ENCODE measurements at places on chromosomes 12 and 14.

DNA sequence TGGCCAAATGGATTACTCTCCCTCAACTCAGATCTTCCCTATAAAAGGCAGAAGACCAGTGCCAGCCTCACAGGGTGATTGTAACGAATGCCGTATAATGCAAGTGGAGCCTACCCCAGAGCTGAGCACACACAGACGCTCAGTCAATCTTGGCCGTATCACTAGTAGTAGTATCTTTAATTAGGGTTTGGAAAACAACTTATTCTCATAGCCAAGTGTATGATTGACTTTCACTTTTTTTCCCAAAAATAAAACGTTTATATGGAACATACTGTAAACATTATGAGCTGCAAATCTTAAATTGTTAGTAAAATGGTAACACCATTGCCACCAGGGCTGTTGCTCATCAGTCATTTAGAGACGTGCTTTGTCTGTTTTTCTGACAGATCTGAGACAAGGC is 30.4 kb downstream of the PLEKHG7 start:
- no peak for DNase-seq

GRCh38 chr12:104473374-104473983 is 16.7 kb downstream of the CHST11 start:
- DNase-seq: no peak

GRCh38 chr12:98594050-98594835 is 757 bp downstream of the SLC25A3 start:
- peak; percentile 35 for DNase-seq

DNA sequence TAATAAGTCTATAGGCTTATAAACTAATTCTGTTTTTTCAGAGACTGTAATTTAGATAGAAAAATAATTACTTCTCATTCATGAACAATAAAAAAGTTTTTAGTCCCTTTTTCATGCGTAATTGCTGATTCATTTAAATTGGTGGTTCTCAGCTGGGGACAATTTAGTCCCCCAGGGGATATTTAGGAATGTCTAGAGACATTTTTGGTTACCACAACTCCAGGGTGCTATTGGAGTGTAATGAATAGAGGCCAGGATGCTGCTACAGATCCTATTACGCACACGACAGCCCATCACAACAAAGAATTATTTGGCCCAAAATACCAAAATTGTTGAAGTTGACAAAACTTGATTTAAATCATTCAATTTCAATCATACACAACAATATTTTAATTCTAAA is 22.8 kb upstream of the VCPKMT start:
- no peak for DNase-seq

DNA sequence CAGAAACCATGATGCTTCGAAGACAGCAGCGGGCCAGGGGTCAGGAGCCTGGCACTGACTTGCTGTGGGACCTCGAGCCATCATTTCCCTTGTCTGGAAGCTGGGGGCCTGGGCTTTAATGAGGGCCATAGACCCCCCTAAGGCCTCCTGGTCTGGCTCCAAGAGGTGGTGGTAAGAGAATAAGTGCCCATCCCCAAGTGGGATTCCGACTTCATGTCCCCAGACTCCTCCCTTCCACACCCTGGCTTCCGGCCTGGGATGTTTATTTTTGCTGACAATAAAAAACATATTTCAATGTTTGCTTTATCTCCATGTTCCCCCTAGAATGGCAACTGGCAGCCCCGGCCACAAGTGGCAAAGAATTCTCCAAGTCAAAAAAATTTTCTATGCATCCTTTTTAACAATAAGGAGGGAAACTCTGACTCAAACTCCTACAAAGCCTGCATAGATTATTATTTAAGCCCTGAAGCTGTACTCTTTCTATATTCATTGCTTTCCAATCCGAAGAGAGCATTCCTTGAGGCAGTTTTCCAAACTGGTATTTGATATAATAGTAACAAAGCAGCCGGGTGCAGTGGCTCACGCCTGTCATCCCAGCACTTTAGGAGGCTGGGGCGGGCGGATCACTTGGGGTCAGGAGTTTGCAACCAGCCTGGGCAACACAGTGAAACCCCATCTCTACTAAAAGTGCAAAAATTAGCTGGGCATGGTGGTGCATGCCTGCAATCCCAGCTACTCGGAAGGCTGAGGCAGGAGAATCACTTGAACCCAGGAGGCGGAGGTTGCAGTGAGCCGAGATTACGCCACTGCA is 84.0 kb downstream of the ITPK1 start:
- no peak for DNase-seq

DNA sequence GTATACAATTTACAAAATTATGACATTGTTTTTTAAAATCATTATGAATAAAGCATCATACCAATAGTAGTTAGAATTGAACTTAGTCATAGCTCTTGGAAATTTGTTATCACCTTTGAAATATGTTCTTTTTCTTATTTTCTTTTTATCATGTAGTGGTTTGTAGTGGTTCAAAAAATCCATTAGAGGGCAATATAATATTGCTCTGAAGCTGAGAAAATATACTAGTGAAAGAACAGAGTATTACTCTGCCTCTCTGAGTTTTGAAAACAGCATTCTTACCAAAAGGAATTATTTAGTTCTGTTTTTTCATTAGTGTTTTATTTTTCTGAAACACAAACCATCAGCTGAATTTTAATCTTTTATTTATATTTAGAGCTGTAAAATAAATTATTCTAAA is 76.2 kb downstream of the PDZRN4 start:
- peak; percentile 24 for DNase-seq

DNA sequence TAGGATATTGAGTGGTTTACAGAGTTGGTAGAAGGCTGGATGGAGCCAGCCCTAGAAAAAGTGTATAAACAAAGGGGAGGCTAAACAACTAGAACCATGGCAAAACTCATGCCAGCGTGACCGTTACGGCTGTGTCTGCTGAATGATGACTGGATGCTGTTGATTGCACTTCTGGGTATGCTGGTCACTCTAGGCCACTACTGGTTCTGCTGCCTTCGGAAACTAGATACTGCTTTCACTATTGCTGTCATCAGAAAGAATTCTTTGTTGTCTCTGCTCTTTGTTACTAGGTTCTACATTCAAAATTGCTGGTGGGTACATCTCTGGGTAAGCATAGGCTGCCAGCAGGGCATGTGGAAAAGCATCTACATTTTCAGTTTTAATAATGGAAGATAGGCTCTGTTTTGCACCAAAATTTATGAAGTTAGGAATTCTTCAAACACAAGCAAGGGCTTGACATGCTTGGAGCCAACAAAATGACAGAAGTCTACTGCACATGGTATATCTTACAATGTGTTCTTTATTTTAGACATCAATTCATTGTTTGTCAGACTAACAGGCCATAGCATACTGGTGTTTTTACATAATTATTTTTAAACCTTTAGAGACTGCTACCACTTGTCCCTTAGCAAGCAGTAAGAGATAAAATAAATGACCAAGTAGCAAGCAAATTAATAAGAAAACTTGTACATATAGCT is 15.4 kb downstream of the MON2 start:
- peak; percentile 69 for DNase-seq

DNA sequence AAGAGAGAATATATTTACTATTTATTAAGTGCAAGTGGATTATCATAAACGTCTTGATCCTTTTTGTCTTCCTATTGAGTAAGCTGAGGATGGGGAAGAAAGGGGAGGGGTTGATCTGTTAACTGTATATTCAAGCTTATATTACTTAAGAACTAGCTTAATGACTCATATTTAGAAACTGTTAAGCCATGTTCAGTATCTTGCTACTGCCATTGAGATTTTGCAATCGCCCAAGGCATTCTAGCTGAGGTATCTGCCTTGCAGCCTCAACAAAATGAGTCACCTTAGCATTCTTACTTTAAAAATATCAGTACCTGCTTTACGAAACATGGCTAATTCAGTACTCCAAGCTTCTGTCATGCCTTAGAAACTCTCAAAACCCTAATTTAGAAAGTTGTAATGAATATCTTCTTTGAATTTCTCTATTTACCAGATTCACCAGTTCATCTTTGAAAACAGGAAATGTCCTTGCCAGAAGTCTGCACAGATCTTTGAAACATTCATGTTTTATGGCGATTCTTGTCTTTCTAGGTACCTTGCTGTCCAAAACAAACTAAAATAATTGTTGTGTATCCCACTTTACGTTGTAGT is 76.1 kb downstream of the ALG10B start:
- peak; percentile 42 for DNase-seq

DNA sequence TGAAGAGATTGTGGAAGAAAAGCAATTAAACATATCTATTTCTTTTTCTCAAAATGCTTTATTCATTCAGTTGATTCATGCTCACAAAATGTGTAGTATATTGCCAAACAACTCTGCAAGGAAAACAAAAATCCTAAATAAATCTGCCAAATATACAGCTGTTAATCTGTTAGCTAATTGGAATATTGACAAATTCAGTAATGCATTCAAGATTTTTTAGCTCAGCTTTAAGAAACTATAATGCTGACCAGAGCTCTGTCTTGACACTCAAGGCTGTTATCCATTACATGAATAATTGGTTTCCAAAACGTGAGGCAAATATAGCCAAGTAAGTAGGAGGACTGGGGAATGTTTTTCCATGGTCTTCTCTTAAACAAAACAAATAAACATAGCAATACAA is 146.8 kb downstream of the TMTC2 start:
- DNase-seq: no peak

DNA sequence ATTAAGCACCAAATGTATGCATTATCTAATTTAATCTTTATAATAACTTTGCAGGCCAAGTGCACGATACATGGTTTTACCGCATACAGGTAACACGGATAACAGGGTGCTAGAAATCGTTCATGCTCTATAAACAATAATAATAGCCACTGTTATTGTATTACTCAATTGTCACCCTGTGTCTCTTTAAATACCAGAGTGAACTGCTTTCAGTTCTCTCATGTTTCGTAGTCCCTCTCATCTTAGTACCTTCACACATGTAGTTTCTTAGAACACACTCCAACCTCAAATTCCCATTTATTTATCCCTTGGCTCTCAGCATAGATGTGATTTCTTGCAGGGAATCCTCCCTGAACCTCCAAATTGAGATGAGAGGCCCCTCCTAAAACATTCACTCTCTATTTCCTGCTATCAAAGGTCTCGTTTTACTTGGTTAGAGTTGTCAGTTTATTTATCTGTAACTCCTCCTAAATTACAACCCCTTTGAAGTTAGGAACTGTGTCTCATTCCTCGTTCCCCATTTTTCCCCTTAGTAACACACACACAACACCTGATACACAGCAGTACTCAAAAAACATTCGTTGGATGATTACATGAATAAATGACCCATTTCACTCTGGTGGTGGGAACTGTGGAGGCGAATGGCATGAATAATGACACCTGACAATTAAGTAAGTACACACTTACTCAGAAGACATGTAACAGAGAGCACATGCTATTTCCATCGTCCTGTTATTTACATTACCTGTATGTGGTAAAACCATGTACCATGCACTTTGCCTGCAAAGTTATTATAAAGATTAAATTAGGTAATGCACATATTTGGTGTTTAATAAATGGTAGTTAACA is 134.6 kb downstream of the BTG1 start:
- DNase-seq: no peak

DNA sequence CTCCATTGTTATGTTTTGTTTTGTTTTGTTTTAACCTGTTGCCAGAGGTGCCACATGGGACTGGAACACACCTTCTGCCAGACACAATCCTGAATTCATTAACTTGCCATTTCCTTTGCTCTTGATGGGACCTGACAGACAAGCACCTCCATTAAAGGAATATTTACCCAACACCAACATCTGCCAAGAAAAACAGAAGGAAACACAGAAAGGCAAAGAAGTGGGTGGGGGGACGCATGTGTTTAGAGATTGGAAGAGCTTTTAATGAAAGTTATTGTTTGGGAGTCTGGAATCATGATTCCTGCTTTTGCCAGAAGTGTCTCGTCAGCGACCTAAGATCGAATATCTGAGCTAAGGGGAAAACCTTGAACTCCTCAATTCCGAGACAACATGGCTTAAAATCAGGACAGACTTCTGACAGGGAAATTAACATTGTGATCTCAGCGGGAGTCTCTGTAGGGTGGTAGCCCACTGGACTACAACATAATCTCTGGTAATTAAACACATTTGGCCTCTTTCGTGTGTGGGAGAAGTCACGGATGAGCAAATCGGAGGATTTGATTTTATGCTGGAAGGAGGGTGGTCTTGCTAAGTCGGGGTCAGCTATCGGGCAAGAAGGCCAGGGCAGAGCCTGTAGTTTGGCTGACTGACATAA is 210.4 kb upstream of the FAR2 start:
- DNase-seq: peak; percentile 38

DNA sequence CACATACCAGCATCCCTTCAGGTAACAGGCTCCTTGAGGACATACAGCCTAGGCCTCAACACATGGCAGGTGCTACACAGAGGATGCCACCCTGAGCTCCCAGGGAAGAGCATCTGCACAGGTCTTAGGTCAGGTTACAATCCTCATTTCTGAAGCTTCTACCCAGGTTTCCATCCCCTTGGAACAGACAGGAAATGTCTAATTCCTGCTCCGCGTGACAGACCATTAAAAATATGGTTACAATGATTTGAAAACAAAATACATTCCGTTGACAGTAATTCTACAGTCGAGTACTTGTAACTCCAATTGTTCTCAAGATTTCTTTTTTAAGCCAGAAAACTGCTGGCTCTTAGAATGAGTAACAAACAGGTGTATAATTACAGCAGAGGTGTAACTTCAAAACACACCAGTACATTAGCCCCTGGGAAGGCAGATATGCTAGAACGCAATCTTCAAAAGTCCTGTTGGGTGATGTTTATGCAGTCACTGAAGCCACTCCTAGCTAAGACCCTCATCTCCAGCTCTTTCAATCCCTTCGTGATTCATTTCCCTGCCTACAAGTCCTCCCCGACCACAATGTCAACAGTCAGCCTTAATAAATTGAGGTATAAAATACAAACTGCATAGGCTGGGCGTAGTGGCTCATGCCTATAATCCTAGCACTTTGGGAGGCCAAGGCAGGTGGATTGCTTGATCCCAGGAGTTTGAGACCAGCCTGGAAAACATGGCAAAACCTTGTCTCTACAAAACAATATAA is 11.6 kb downstream of the SETD3 start:
- no peak for DNase-seq

DNA sequence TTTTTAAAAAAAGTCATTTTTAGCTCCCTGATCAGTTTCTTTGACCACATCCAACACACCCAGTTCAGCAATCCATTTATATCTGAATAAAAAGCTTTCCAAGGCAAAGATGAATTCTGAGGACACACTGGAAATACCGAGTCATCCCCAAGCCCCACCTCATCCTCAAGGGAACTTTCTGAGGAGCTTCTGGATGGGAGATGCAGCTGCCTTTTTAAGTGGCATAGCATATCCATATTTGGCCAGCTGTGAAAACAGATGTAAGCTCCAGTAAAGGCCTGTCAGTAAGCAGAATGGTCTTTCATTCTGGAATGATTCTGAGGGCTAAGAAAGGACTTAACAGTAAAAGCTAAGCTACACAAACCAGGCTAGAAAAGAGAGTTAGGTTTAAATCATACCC is 18.4 kb downstream of the ZFYVE1 start:
- DNase-seq: no peak

DNA sequence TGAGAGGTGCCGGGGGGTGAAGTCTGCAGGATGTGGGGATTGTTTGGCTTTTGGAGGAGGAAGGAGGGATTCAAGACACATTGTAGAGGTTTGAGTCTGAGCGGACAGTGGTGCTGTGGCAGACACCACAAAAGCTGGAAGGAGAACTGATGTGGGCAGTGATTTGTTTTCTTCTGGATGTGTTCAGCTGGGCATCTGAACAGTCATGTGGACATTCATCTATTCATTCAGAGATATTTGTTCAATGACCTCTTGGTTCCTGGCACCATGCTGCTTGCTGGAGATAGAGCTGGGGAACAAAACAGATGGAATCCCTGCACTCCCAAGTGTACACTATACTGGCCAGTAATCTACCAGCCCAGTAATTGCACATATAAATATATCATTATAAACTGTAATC is 64.0 kb downstream of the PTPN11 start:
- no peak for DNase-seq
